ENCODE measurements at places on chromosomes 6 and 20.

- DNase-seq = no peak
Observed at GRCh38 chr6:158640519-158640918, 4.0 kb downstream of the DYNLT1 start.

GRCh38 chr6:3340894-3341293 lies 82.1 kb downstream of the PSMG4 start:
- DNase-seq = no peak

- DNase-seq = no peak
Observed at GRCh38 chr6:85714893-85715530, 72.3 kb upstream of the SYNCRIP start.

DNA sequence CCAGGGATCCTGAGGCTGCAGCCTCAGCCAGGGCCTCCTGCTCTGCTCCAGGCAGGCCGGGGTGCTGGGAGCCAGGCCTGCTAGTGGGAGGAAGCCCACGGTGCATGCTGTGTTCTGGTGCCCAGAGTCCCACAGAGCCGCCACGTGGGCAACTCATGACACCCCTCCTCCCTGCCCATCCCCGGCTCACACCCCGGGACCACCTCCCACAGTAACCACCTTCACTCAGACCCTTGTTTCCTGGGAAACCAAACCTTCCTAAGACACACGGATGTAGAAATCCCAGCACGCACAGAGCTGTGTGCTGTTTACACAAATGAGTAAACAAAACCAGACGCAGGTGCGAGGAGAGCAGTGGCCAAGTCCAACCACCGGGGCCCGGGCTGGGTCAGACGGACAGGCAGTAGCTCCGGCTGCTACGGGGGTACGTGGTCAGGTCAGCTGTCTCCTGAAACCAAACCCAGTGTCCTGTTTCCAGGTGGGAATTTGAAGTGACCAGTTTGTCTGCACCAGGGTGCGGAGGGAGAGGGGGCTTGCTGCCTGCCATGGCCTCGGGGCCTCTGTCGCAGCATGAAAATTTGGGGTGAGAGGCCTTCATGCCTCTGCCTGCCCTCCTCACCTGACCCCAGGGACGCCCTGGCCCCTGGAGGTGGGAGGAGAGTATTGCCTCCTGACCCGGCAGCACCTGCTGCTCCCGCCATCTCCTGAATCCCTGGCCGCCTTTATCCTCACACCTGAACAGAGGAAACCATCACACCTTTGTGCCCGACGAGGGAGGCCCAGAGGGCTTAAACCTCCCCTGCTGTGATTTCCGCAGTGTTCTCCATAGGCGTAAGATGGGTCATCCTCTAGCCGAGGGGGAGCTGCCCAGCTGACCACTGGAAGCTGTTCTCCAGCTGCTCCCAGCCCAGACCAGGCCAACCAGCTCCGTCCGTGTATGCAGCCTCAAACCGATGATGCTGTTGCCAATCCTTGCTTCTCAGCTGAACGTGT lies 52.0 kb upstream of the SMOC2 start:
- no peak for DNase-seq

DNA sequence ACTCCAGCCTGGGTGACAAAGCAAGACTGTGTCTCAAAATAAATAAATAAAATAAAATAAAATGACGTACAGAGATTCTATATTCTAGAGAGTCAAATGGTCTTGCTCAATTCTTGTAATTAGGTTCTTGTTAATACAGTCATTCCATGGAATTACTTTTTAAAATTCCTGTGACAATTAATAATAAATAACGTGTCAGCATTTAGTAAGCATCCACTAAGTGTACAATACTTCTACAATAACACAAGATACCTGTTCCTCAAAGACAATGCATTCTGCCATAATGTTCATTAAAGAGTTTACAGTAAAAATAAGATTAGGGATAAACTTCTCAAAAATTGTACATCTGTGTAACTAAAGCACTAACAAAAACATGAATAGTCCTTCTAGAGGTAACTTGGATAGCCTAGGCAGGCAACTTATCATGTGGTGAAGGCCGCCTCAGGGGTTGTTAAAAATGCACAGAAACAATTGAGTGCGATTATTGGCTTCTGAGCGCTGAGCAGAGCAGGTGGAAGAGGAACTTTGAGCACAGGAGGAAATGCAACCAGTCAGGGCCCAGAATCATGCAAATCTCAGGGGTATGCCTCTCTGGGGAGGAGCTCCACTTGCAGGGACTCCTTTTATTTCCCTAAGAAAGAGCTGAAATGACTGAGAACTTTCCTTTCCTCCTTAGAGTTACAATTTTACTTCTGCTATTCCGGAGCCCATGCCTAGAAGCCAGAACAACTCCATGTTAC lies 37.1 kb downstream of the QRSL1 start:
- no peak for DNase-seq

- DNase-seq = no peak
Observed at GRCh38 chr20:19761841-19762240, 3.8 kb downstream of the RIN2 start.

- DNase-seq = no peak
Observed at GRCh38 chr20:60262967-60263603, 304.9 kb downstream of the CDH26 start.

DNA sequence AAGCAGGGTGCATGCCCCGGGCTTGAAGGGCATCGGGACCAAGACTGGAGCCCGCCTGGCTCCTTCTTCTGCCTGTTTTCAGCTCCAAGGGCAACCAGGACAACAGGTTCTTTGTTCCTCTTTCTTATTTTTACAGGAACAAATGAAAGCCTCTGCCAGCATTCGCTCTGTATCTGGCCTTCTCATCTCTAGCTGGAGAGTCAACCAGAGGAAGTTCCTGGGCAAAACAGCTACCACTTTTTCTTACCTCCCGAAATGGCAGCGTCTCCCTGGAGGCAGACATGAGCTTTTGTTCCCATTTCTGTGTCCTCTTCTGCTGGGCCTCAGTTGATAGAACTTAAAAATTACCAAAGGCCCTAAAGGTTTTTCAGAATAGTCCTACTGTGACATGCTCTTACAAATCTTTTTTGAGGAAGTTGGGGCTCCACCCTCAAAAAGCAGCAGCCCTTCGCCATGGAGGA lies 74.1 kb upstream of the NAA20 start:
- no peak for DNase-seq

GRCh38 chr6:100379386-100379785 lies 85.3 kb downstream of the SIM1 start:
- no peak for DNase-seq

- no peak for DNase-seq
Observed at GRCh38 chr6:43127877-43128276, 43.2 kb upstream of the SRF start.

DNA sequence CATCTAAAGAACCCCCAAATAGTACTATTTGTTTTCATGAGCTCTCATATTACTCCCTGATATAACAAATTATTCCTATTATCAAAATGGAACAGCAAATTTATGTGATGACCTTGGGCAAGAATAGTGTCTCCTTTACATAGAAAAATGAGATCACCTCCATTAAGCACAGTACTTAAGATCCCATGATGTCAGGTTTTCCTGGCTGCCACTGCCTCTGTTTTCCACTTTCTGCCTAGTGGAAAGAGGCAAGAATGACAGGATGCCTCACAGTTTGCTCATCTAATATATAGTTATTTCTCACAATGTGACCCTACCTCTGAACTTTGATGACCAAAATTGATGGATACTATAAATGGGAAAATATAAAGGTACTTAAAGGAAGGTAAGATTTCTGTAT lies 260.1 kb upstream of the SGK1 start:
- no peak for DNase-seq

DNA sequence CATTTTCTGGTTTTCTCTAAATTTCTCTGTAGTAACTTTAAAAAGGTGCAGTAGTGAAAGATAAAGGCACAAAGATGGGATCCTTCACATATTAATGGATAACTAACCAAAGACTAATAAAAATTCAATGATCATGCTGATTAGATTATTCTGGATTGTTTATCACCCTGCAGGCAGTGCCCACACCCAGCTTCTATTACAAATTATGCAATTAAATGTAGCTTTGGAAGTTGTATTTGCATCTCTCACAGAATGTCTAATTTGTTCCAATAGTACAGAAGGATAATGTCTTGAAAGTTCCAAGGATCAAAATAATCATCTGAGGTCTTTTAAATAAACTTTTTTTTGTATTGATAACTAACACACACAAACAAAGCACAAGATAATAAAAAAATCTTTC lies 837.6 kb downstream of the HACE1 start:
- DNase-seq = no peak

- no peak for DNase-seq
Observed at GRCh38 chr6:28648035-28648877, 122.6 kb downstream of the GPX5 start.

DNA sequence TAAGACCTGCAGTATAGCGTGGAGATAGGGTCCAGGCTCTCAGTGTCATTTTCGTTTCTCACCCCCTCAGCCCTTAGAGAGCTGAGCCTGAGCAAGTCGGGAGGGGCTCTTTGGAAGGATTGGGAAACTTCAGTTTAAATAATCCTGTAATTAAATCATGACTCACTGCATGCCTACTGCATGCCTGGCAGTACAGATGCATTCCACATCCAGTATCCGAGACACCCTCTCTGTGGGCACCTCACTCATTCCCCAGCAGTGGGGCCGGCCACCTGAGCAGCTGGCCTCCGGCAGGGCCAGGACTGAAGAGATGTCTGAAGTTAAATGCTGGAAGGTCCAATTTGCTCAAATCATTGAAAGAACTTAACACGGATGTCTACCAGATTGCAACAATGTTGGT lies 316.6 kb downstream of the THBS2 start:
- DNase-seq = no peak

DNA sequence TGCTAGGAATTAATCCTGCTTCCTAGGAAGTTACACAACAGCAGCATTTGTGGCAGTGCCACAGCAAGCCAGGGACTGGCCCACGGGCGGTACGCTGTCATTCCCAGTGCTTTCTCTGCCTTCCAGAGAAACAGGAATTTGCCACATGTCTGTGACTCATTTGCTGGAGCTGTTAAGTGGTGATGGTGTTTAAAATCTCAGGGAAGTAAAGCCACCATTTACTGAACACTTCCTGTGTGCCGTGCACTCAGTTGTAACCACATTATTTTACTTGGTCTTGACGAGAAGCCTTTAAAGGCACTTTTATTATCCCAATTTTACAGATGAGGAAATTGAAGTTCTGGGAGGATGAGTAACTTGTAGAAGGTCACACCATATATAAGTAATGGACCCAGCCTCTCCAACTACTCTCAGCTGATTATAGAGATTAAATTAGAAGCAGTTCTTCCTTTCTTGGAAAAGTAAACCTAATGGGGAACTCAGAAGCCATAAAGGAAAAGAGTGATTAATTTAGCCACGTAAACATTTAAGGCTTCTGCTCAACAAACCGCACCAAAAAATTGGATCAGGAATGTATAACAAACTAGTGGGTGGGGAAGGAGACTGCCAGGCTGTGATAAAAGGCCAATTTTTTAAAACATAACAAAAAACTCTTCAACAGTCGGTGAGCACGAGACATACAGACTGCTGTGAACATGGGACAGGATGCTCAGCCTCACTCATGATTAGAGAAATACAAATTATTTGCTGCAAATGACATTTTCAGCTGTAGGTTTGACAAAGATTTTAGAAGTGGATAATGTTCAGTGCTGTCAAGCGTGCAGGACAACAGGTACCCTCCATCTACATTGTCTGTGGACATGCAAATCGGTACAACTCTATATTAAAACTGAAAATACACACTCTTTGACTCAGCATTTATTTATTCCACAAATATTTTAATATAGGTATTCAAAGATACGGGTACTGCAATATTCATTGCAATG lies 311.2 kb downstream of the NRN1 start:
- no peak for DNase-seq

DNA sequence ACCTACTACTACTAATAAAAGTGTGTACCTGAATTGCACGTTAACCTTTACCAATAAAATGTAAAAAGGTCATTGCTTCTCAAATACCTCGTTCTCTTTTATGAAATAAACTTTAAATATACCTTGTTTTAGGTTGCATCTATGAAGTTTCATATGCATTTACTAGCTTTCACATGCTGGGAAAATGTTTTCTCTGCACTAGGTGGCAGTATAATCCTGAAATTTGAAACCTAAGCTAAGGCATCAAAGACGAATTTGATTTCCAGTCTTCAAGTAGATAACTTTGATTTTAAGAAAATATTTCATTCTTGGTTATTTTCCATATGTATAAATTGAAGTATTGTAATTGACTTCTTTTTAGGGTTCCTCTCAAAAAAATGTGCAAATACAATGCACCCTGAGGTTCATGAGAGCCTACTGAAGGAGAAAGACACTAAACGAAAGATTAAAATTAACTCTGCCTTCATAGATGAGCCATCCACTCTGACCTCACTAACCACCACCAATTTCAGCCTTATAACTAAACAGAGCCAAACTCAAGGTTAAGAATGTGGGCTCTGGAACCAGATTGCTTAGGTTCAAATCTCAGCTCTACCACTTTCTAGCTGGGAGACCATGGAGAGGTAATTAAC lies 7.3 kb upstream of the COL9A1 start:
- DNase-seq = no peak

GRCh38 chr6:54655162-54655561 lies 191.4 kb upstream of the FAM83B start:
- DNase-seq = no peak

- DNase-seq = no peak
Observed at GRCh38 chr6:137724018-137724403, 143.0 kb upstream of the TNFAIP3 start.

DNA sequence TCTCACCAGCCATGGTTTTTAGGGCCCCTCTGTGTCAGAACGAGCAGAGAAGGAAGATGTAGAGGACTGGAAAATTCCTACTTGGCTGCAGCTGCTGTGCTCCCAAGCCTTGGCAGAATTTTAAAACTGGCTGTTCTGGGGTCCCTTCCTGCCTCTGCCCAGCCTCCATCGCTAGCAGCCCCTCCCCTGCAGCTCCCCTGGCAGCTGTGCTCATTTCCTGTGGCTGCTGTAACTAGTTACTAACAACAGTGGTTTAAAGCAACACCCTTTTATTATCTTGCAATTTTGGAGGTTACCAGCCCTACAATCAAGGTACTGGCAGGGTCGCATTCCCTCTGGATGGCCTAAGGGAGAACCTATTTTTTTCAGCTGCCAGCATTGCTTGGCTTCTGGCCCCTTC lies 3.7 kb upstream of the CST11 start:
- no peak for DNase-seq

DNA sequence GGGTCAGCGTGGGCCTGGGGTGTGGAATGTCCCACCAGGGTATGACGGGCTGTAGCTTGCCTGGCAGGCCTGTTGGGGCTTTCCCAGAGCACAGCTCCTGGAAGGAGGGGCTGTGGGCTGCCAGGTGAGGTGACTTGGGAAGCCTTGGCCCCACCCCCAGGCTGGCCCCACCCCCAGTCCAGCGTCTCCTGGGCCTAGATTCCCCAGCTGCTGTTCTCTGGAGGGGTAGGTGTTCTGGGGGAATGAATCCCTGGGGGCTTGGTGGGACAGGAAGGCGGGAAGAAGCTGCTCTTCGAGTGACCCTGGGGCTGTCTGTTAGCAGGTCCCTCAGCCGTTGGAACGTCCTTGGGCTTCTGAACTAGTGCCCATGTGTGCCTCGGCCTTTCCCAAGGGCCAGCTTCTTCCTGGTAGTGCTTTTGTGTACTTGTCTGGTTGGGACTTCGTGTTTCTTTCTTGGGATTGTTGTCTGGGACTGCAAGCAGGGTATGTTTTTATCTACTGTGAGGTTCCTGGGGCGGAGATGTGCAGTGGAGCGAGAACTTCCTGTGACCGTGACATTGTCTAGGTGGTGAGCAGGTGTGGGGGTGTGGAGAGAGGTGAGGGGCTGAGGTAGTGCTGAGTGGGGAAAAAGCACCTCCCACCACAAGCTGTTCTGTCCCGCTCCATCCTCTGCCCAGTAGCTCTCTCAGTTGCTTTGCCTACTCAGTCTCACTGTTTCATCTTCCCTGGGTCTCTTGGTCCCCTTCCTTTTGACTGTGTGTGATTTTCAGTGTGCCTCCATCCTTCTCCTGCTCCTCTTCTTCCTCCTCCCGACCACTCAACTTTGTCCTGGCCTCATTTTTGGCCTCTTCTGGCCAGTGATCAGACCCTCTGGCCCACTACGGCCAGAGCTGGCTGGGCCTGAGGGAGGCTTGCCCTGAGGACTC lies 1.3 kb upstream of the DDR1 start:
- DNase-seq = no peak
